ENCODE measurements at places on chromosomes 3 and 15.
A peak's percentile ranks its signal among the peaks of the same experiment; 100 is the strongest.

GRCh38 chr3:4438296-4438695 lies 28.8 kb downstream of the SUMF1 start:
- DNase-seq: no peak

DNA sequence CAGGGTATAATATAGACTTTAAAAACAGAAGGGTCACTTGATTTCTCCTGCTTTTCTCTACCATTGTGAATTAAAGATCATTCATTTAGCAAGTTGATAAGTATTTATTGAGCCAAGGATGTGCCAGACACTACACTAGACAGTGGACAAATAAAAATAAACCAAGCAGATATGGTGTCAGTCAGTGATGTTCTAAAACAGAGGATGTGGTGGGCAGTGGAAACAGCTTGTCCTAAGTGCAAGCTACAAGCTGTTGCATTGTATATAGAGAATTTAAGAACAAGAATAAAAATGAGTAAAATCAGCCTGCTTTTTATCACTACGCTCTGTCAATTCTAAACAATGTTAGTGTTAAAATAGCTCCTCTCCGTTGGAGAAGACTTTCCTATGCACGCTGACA lies 637.3 kb upstream of the GRM7 start:
- no peak for DNase-seq

DNA sequence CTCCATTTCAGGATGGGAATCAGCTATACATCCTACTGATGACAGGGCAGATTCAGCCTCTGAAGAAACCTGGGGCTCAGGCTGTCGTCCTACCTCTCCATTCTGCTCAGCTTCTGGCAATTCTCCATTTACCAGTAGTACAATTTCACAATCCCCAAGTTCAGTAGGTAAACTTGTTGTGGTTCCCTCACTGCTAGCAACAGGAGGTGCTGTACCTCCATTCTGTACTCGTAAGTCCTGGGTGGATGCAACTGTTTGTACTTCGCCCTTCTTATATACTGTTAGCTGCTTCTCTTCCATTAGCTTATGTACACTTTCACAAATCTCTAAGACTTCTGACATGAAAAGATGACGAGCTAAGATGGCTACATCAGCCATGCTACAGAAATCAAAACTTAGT lies 11.6 kb downstream of the ZBTB11 start:
- DNase-seq: no peak

DNA sequence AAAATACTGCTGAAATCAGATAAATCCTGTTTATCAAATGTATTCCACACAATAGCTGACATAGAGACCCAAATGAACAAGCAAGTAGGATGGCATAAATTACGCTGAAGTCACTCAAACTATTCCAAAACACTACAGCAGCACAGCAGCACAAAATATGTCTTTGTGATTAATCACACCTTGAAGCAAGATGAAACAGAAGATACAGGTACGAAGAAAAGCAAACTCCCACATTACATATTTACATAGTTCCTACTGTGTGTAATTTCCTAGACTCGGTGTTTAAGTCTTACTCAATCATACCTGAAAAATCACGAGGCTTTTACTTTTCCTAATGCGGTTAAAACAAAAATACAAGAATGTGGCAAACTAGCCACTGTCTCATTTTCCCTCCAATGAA lies 38.3 kb downstream of the CHSY1 start:
- DNase-seq: no peak

GRCh38 chr3:19994796-19995195 lies 17.3 kb downstream of the PP2D1 start:
- DNase-seq: no peak

- no peak for DNase-seq
Measured at GRCh38 chr3:61819861-61820260, 258.5 kb downstream of the PTPRG start.

DNA sequence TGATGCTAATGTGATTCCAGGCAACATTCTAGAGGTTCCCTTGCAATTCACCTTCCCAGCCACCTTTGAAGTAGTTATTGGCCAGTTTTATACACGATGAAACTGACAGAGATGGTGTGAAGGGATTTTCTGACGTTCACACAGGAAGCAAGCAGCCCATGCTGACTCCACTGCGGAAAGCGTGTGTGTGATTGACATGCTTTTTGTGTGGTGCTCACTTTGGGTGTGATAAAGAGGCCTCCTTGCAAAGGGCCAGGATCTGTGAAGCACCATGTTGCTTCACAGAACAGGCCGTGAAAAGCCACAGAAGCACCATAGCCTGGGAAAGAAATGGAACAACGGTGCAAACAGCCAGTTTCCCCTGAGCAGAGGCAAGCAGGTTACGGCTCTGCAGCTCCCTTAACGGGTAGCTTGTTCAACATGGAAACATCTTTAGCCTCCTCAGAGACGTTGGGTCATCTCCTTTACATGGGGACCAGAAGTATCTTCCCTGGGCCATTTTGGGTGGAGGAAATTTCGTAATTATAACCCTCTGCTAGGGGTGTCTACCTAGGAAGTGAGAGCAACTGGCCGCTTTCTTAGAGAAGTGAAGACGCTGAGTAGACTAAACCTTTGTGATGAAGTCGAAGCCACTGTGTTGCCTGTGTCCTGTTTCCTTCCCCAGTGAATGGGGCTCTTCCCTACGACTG lies 108.5 kb downstream of the APBA2 start:
- DNase-seq: peak; percentile 28

- DNase-seq: no peak
Measured at GRCh38 chr3:189049458-189050236, 122.1 kb upstream of the TPRG1 start.

DNA sequence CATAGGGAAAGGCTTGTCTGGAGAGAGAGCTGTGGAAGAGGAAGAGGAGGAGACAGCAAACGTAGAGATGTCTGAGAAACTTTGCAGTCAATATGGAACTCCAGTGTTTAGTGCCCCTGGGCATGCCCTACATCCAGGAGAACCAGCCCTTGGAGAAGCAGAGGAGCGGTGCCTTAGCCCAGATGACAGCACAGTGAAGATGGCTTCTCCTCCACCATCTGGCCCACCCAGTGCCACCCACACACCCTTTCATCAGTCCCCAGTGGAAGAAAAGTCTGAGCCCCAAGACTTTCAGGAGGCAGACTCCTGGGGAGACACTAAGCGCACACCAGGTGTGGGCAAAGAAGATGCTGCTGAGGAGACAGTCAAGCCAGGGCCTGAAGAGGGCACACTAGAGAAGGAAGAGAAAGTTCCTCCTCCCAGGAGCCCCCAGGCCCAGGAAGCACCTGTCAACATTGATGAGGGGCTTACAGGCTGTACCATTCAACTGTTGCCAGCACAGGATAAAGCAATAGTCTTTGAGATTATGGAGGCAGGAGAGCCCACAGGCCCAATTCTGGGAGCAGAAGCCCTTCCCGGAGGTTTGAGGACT lies 6.9 kb downstream of the MAP1A start:
- DNase-seq: no peak

GRCh38 chr3:61682671-61683548 lies 121.5 kb downstream of the PTPRG start:
- DNase-seq: no peak

- DNase-seq: no peak
Measured at GRCh38 chr3:36196058-36196457, 184.2 kb upstream of the STAC start.

DNA sequence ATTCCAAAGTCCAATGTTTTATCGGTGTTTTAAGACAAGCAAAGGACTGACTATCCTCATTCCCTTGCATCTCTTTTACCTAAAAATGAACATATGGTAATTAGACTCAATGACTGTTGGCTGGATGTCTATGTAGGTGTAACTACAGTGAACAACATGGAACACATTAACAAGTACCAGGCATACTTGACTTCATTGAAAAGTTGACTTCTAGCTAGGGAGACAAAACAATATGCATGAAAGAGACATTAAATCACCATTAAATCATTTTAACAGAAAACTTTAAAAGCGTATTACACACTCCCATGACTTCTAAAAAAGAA lies 34.3 kb upstream of the ANPEP start:
- DNase-seq: no peak

- no peak for DNase-seq
Measured at GRCh38 chr3:155919728-155920127, 49.3 kb downstream of the GMPS start.

DNA sequence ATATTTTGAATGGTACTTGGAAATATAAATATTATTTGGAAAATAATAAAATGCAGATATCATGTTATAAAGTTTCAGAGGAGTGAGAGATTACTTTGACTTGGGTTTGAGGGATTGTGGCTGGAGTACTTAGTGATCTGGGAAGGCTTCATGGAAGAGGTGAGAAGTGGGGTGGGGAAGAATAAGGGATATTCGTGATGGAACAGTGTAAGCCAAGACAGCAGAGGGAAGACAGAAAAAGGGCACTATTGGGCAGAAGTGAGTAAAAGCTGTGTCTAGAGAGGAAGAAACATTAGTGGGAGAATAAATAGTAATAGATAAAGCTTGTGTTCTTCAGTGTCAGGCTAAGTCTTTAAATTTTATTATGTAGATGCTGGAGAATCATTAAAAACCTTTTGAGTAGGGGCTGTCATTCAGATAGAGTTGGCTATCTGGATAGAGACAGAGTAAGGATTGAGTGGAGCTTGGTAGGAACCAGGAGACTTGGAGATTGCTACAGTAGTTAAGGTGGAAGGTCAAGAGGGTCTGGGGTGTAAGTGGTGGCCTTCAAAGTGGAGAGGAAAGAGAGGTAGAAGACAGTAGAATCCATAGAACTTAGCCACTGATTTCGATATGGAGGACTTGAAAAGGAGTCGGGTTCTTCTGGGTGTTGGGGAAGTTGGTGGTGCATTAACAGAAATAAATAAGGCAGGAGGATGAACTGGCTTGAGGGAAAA lies 11.9 kb downstream of the UBE2E1 start:
- no peak for DNase-seq

GRCh38 chr15:77499087-77499760 lies 78.5 kb downstream of the HMG20A start:
- no peak for DNase-seq

DNA sequence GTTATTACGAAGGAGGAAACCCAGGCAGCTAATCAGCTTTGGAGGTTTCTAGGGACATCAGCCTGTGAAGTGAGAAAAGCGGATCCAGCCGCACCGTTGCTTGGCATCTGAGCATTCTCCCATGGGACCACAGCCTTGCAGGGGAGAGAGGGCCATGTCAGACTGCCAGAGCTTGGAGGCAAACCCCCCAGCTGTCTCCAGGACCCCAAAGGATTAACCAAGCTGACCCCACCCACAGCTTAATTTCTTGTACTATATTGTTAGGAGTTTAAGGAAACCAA lies 5.1 kb downstream of the IGDCC3 start:
- no peak for DNase-seq

- DNase-seq: no peak
Measured at GRCh38 chr3:188845514-188845913, 326.3 kb upstream of the TPRG1 start.

DNA sequence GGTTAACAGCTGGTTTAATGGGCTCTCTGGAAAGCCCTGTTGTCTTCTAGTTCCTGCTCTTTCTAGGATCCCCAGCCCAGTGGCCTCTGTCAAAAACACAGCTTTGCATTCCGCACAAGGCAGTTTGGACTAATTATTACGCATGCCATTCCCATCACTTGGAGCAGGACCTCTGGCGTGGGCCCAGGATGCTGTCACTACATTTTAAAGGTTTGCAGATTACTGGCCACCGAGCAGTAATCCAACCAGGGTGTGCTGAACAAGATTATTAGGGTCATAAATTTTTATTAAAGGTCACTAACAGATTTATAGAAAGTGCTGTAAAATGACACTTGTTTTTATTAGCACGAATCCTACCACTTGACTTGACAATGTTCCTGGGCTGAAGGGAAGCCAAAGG lies 143.6 kb upstream of the SLC6A11 start:
- DNase-seq: no peak

- DNase-seq: no peak
Measured at GRCh38 chr15:49589030-49589429, 31.6 kb downstream of the FAM227B start.

DNA sequence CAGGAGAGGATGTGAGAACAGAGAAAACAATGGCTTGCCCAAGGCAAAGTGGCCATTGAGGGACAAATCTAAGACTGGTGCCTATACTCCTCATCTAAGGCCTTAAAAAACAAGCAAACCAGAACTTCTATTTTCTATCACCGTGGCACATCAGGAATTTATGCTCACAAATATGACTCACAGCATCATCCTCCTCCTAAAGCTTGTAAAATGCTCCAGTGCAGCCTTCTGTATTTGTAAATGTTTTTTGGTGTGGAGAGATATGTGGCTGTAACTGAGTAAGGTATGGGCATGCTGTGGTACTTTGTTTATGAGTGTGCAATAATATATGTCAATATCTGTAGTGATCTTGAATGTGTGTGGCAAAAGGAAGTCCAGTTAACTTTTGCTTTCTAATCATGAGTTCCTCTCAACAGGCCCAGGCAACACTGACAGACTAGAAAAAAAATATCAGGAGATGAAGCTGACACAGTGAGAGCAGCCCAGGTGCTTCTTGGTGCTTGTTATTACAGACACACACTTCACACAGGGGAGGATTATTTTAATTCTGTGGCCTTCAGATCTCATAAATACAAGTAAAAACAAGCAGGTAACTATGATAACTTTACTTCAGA lies 60.3 kb downstream of the CTNNB1 start:
- DNase-seq: no peak

DNA sequence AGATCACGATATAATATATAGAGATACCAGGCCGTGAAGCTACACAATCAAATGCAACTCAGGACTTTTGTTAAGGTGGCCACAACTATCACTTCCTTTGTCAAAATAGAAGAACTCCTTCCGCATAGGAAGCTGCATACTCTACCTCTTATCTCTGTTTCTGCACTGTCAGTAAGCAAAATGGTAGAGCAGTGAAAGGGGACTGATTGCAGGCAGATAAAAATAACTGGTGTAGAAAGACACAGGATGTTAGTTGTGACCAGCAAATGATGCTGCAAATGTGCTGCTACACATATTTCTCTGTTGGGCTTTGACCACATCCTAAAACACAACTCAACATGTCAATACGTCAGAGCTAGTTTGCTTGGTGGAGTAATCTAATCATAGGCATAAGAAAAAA lies 16.3 kb upstream of the TRAT1 start:
- DNase-seq: no peak

DNA sequence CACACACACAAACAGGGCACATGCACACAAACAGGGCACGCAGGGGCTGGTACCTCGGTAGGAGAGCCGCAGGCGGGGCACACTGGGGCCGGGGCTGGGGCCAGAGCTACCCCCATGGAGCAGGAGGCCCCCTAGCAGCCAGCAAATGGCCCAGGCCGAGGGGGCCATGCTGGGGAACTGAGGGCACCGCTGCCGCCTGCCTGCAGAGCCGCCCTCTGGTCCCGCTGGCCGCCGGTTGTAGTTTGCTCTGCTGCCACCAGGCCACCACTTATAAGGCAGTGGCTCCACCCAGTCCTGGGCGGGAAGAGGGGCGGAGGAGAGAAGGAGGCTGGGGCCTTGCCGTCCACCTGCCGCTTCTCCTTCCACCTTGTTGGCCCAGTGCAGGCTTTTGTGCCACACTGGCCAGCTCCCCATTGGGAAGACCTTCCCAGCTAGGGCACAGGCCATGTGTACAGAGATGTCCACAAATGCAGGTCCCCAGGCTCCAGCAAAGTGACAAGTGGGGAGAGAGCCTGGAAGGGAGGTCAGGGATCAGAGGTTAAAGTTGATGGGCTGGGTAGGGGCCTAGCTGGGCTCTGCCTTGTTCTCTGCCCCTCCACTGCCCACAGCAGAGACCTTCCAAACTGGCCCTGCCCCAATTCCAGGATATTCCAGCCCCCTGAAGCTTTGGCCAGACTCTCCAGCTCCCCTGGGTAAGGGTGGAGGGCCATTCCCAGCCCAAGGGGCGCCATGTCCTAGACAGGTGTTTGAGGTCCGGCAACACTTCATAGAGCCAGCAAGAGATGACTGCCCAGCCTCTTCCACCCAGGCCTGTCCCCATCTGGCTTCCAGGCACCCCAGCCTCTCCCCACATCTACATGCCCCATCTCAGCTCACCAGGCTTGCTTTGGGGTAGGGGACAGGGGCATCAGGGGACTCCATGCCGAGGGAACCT lies at the start of gene SEMA3G:
TSS of gene SEMA3G (minus strand) at position 244 of the 934 bp plus-strand sequence. CDS start at position 168, 76 bp downstream.
- DNase-seq: peak; percentile 65

Data from stimulated activated CD4-positive, alpha-beta T cell treated with anti-CD3 and anti-CD28 coated beads, Interleukin-12 subunit alpha, Interleukin-12 subunit beta, amount 100 ng/mL, for 48 hours (primary cell).